ENCODE measurements at places on chromosomes 13 and 19. TPM values are rescaled to one million over a fixed set of nuclear protein-coding genes. Genes with fewer than 3 reads are reported as not detected.
A peak's percentile ranks its signal among the peaks of the same experiment; 100 is the strongest.

- DNase-seq = peak; percentile 76
Observed at GRCh38 chr19:49447485-49448431, 3.9 kb downstream of the PIH1D1 start.

DNA sequence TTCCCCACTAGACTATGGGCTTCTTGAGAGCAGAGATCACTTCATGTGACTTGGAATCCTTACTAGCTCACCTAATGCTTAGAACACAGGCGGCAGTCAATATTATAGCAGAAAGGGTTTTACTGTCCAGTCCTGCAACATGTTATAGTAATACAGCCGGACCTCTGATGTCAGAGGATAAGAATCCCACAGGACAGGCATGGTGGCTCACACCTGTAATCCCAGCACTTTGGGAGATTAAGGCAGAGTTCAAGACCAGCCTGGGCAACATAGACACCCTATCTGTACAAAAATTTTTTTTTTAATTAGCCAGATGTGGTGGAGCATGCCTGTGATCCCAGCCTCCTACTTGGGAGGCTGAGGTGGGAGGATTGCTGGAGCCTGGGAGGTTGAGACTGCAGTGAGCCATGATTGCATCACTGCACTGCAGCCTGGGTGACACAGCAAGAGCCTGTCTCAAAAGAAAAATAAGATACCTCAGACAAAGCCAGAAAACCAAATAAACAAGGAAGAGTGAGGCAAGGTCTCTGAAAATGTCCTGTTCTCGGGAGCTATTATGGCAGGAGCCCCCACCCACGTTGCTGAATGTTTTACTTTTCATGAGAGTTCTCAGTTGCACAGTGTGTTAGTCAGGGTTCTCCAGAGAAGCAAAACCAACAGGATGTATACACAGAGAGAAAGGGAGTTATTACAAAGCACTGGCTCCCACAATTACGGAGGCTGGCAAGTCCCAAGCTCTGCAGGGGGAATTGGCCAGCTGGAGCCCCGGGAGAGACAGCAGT is 100.8 kb downstream of the UBL3 start:
- no peak for DNase-seq

Gene SPACA4
- not detected for total RNA-seq

DNA sequence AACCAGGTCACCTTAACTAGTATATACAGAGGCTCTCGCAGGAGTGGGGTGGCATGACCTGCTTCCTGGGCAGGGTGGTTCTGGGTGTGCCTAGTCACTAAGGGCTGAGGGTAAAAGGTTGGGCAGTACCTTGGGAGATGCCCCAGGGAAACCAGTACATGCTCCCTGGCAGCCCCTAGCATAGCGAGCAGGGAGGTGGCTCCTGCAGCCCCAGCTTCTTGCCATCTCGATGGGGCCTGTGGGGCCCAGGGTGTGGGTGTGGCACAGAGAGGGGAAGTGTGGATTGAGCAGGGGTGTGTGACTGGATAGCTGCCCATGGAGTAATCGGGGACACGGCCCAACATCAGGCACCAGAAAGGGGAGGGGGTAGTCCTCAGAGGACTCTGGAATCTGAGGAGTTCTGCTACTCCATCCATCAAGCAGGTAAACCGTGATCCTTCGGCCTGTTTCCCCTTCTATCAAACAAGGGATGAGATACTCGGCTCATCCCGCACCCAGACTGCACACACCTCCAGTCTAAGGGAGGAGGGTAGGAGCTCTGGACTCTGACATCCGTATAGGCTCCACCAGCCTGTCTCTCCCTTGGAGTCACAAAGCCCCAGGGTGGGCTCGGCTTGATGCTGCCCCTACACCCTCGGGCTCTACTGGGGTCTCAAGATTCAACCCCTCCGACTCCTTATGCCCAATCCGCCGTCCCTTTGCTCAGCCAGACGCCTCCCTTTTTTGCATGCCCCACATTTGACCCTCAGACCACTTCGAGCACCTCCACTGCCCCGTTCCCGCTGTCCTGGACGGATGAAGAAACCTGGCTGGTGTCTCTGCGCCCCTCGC is 1.1 kb downstream of the ZBTB45 start:
- peak; percentile 27 for DNase-seq

DNA sequence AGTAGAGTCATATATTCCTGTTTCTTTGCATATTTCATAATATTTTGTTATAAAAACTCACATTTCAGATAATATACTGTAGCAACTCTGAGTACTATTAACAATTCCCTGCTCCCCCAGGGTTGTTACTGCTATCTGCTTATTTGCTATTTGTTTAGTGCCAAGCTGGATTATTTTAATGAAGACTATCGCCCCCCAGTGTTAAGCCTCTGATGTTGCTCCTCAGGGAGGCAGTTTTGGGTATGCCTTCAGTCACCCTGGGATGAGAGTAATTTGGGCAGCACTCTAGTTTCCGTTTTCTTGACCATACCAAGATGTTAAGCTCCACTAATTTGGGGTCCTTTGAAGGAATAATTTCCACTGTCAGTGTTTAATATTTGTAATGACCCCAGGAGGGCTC is 46.0 kb downstream of the MICU2 start:
- no peak for DNase-seq

- DNase-seq = no peak
Observed at GRCh38 chr19:15436012-15436825, 13.5 kb downstream of the WIZ start.

DNA sequence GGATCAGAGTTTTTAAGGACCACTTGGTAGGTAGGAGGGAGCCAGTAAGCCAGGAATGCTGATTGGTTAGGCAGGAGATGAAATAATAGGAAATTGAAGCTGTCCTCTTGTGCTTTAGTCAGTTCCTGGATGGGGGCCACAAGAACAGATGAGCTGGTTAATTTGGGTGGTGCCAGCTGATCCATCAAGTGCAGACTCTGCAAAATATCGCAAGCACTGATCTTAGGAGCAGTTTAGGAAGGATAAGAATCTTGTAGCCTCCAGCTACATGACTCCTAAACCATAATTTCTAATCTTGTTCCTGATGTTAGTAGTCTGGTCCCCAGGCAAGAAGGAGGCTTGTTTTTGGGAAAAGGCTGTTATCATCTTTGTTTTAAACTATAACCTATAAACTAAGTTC is 117.9 kb upstream of the GPR12 start:
- DNase-seq = no peak

DNA sequence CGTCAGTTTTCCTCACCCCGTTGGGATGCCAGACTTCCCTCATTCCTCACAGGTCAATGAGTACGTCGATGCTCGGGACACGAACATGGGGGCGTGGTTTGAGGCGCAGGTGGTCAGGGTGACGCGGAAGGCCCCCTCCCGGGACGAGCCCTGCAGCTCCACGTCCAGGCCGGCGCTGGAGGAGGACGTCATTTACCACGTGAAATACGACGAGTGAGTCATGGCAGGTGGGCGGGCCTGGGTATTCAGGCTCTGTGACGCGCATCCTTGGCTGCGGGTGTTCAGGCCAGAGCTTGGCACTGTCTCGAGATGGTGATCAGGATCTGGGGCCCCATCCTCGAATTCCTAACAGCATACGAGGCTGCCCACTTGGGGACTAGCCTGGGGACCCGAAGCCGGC is 21.4 kb downstream of the UHRF1 start:
- DNase-seq = no peak

DNA sequence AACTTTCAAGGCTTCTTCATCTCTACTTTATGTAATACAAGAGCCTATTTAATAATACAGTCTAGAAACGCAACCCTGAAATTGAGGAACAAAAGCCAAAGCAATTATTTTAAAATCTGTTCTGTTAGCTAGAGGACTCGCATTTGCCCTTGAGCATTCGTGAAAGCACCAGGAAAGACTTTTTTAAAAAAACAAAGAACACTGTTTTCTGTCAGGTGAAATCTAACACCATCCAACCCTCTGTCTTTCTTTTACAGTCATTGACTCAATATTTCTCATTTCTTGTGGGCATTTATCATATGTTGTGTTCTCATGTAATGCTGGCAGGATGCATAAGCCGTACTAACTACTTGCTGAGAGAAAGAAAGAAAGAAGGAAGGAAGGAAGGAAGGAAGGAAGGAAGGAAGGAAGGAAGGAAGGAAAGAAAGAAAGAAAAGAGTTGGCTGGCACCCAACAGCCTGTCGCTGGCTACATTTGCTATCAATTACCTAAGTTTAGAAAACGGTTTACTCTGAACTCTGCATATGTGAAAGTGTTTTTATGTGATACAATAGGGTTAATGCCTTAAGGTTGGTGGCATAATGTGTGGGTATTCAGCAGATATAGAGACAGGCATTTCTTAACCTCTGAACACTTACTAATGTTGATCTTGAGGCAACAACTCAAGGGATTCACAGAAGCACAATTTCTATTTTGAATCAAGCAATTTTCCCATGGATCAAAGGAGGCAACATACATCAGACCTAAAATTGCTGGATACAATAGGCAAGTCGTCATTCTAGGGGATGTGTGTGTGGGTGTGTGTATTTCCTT is 445.4 kb downstream of the DCT start:
- DNase-seq = no peak

Gene CD33
- 0.63 TPM for total RNA-seq

- no peak for DNase-seq
Observed at GRCh38 chr13:110642291-110642981, 27.1 kb downstream of the NAXD start.

All from pancreas (tissue), 10 donors.